ENCODE measurements at places on chromosomes 2 and 18.
A peak's percentile ranks its signal among the peaks of the same experiment; 100 is the strongest.

GRCh38 chr18:42131066-42131929 lies 176.3 kb downstream of the PIK3C3 start:
- DNase-seq: no peak

DNA sequence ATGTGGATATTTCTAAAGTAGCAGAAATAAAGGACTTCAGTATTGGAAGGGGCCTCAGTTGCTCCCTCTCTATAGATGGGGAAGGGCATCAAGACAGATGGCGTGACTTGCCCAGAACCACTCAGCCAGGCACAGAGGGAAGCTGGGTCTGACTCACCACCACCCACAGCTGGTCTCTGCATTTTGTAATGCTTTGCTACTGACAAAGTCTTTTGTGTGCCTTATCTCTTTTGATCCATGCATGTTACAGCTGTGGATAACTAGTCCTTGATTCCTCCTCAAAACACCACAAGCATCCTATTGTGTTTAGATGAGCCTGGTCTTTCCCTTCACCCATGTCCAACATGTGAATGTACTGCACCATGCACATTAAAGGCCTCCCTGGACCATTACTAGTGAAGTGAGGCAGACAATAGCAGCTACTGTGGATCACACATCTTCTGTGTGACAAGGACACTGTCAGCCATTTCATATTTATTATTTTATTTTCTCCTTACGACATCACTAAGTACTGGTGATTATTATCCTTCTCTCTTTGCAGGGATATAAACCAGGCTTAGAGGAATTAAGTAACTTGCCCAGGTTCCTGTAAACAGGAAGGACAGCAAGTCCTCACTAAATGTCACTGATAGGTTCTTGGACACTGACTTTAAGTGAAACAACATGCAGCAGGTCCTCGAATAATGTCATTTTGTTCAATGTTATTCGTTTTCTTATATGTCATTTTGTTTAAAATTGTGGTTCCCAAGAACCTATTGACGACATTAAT lies 29.6 kb upstream of the IL37 start:
- DNase-seq: peak; percentile 18

DNA sequence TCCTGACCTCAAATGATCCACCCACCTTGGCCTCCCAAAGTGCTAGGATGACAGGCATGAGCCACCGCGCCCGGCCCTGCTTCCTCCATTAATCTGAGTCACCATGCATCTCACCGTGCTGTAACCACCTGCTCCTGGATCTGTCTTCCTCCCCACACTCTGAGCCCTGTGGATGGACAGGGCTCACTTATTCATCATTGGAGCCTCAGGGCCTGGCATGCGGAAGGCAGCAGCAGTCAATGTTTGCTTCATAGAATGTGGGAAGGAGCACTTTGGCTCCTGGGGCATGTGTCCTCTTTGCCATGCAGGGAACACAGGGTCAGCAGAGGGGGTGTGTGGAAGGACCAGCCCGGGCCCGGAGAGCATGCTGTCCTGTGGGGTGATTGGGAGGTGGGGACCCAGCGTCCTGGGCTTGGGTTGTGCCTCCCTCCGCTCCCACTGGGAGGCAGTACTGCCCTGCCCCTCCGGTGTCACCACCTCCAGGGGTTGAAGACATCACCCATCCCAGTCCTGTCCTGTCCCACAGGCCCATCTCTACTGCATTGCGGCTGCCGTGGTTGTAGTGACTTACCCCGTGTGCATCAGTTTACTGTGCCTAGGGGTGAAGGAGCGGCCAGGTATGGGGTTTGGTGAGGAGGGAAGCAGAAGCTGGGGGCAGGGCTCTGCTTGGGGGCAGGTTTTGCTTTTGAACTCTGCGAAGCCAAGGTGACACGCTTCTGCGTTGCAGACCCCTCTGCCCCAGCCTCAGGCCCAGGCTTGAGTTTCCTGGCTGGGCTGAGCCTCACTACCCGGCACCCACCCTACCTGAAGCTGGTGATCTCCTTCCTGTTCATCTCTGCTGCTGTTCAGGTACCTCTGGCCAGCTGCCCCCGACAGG lies 11.5 kb downstream of the MFSD2B start:
- no peak for DNase-seq

- DNase-seq: no peak
Measured at GRCh38 chr2:118548880-118549488, 298.5 kb downstream of the EN1 start.

DNA sequence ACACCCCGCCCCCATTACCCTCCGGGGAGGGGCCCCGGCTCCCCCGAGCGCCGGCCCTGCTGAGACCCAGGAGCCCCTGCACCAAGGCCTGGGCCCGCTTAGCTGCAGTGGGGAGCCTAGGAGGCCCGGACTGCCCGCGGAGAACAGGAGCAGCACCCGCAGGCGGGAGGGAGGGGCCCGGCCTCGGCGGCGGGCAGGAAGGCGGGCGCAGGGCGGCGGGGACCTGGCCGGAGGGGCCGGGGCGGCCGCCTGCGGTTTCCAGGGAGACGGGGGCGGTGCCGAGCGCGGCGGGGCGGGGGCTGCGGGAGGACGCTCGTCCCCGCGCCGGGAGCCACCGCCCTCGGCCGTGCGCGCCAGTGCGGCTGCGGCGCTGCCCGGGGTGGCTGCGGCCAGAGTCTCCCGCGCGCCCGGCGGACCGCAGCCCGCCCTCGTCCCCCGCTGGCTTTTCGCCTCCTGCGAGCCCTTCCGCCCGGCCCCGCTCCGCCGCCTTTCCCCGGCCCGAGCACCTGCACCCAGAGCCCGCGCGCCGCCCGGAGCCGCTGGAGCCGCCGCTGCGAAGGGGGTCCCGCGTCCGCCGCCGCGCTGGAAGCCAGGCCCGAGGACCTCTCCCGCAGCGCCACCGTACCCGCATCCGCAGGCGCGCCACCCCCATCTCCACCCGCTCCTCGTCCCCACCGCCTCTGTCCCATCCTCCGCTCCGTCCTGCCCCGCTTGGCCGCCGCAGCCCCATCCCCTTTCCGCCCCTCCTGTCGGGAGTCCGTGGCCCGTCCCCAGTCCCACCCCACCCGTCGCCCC lies 17.2 kb downstream of the GPC1 start:
- DNase-seq: no peak

DNA sequence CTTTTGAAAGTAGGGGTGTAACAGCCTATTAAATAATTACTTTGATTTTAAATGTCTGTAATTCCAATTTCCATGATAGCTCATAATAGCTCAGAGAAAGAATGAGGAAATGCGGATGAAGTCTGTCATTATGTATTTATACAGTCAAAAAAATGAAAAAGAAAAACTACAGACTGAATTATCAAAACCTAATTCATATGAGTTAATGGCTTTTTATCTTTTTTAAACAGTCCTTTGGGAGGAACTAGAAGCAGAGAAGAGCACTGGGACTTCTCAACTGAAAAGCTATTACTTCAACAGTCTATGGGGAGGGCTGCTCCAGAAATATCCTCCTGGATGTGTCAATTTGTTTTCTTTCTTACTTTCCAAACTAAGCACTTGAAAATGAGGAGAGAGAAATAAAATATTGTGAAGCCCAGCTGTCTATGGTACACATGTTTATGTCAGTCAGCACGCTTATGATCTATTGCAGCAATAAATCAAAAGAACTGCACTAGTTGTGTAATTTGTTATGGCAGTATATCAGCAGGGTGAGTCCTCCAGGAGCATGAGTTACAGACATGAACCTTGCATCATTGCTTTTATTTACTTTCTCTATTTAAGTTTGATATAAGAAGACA lies 1550.2 kb downstream of the LRP1B start:
- DNase-seq: no peak

GRCh38 chr2:239230318-239231052 lies 170.3 kb downstream of the HDAC4 start:
- no peak for DNase-seq

GRCh38 chr2:127674241-127675209 lies 805 bp downstream of the LIMS2 start:
- no peak for DNase-seq

DNA sequence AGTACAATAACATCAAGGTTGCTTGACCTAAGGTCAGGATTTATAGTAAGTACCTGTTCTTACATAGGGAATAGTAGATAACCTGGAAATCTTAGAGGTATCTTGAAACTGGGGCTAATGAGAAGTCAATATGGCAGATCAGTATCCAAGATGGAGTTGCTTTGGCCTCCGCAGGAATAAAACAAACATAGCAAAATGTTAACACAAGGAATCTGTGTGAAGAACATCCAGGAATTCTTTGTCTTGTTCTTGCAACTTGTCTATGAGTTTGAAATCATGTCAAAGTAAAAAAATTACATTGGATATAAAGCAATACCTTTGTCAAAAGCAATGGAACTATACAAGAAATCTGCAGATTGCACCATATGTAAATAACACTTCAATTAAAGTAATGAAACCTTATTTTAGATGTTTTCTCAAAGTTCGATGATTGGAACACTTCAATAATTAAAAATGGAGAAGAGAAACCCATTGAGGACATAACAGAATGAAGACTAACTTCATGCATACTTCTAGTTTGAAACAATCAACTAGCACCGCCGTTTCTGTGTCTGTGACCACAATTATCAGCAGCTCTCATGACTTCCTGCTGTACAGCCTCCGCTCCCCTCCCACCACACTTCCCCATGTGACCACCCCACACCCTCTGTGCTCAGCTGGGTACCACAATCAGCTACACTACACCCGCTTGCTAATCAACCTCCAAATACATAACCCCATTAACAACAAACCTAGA lies 27.6 kb downstream of the C2orf76 start:
- peak; percentile 63 for DNase-seq

DNA sequence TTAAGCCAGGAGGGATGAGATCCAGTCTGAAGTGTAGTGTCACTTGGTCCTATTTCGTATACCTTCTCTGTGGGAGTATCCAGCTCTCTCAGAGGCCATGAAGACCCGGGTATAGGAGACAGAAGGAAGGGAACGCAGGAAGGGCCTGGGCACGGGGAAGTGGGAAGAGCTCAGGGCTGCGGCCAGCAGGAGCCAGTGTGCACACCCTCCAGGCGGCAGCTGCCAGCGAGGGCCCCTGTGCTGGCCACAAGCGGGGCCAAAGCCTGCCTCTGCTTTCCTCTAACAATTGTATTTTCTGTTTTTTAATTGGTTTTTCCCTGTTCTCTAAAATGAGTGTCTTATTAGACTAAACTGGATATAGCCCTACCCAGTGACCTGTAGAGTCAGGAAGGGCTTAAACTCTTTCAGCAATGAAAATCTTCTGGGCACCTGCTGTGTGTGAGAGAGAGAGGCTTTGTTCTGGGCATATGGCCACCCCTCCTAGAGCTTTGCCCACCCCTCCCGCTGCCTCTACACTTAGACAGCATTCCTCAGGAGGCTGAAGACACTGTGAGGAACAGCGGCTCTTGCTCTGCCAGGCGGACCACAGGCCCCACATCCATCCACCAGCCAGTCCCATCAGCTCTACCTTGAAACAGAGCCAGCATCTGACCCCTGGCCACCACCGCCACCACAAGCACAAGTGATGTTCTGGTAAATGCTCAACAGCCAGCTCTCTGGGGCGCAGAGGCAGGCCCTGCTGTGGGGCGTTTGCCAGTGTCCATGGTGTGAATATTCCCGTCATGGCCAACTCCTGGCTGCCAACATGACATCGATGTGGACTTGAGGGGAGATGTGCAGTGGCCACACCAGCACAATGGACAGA lies 9.5 kb downstream of the GPR17 start:
- DNase-seq: no peak

DNA sequence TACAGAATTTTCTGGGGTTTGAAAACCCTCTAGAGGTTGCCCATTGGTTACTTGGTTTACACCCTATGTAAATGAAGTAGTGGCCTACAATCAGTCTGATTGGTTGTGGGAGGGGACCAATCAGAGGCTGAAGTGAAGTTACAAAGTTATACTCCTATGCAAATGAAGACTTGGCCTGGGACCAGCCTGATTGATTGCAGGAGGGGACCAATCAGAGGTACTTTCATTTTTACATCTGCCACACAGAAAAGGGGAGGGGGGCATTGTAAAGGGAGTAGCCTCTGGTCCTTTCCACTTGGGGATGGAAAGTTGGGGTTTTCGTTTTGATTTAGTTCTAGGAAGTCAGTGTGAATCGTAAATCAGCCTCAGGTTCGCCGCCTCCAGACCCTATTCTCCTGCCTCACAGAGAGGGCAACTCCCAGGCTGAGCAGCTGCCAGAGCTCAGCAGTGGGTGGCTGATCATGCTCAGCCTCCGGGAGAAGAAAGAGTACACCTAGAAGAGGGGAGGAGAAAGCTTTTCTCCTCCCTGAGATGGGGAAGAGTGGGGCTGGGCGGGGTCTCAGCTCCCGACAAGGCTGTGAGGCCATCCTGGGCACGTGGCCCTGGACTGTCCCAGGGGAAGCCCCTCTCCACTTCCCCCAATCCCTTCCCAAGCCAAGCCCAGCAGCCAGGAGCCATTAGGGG lies 372.5 kb downstream of the GALR1 start:
- DNase-seq: no peak
